ENCODE measurements at places on chromosomes 5 and 9.

GRCh38 chr5:67038817-67039603 is 157.6 kb downstream of the CD180 start:
- DNase-seq, result no peak

DNA sequence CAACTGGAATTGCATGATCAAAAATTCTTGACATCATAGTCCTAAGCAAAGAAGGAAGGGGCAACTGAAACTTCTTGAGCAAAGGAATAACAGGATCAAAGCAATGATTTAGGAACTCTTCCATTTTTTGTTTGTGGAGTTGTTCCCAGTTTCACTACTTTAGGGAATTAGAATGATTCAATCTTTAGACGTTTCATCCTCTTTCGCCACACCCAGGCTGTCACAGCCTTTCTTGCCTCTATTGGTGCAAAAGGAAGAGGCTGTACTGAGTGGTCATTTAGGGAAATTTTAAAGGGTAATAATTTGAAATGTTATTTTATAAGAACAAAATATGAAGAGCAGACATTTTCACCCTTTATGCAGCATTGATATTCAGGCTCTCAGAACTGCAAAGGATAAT is 1026.0 kb upstream of the ARRDC3 start:
- DNase-seq, result no peak

- DNase-seq, result peak; percentile 36
Observed at GRCh38 chr9:4573634-4574389, 83.5 kb downstream of the SLC1A1 start.

GRCh38 chr5:116303810-116304209 is 219.0 kb downstream of the COMMD10 start:
- DNase-seq, result peak; percentile 72

DNA sequence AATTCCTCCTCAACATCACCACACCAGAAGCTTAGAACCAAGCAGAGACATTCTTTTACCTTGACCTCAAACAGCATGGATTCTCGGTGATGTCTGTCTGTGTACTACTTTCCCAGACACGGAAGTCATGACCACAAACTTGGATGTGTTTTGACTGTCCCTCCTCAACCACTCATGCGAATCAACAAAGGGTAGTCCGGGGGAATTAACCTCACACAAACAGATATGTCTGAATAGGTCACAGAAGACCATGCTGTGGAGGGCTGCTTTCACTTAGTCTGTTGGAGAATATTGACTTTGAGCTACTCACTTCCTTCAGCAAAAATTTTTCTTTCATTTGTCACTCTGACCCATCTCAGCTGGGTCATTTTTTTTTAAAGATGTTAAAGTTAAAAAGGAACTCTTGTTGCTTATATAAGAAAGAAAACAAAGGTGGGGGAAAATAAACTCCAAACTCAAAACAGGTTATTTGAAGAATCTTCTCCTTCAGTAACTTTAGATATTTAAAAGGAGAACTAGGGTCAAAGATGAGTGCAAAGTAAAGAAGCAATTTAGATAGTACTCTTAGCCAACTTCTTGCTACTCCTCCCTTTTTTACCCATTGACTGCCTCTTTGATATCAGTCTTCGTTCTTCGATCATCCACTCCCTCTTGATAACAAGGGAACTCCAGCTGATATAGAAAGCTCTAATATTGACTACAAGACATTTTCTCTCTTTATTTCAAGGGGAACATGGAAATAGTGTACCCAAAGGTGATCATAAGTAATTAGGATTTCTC is 343.4 kb upstream of the CDH6 start:
- DNase-seq, result no peak

DNA sequence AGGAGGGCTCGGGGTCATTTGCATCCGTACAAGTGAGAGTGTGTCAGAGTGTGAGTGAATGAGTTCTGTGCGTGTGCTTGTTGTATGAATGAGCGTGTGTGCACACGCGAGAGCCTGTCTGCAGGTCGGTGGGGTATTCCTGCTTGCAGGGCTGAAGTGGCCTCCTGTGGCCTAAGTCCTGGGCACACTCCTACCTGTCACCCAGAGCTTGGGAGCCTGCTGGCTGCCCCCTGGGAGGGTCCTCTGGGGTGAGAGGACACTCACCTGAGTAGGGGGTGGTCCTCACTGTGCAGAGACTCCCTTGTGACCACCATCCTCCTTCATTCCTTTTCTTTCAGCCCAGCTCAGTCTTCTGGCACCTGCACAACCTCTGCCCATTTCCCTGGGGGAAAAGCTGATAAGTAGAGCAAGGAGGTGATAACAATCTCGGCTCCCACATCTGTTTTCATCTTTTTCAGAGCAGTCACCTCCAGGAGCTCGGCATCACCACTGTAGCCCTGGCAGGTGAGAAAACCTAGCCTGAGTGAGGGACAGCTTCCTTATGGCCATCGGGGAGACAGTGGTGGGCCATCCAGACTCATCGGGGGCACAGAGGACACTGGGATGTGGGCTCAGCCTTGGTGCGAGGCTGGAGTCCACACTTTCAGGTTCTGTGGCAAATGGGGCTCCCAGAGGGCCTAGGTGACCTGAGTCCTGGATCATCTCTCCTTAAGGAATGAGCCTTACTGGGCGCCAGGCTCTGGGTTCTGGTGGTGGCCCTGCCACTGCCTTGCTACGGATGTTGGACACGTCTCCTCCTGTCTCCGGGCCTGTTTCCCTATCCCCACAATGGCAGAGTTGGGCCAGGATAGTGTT is 38.7 kb upstream of the SYNPO start:
- no peak for DNase-seq

- DNase-seq, result no peak
Observed at GRCh38 chr5:71960195-71960594, 147.1 kb upstream of the MAP1B start.

DNA sequence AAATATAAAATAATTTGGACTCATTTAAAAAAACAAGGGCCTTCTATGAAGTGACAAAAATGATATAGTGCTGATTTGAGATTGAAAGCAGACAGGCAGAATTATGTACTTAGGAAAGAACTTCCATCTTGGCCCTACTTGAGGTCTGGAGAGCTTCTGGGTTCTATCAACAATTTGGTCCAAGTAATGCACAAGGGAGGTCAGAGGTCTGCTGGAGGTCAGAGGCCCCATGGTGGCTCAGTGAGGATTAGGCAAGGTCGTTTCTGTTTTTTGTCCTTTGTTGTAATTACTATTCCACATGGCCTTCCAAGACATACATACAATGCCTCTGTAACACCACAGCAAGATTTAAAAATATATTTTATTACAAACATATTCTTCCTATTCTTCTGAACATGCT is 37.2 kb downstream of the NUDT12 start:
- DNase-seq, result no peak

DNA sequence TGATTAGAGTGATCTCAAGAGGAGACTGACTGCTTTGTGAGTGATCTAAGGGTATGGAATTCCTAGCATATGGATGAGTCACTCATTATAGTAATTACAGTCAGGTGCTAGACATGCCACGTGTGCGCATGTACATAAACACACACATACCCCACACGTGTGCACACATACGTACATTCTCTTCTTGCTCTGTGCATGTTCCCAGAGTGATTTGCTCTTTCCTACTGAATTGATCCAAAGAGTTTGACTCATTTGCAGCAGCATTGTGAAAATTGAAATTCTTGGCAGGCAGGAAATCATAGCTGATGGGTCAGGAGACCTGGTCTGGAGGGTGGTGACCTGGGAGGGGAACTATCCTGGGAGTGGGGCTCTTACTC is 63.8 kb downstream of the ANGPTL2 start:
- no peak for DNase-seq

- DNase-seq, result no peak
Observed at GRCh38 chr9:68777070-68777763, 72.2 kb downstream of the PIP5K1B start.

- no peak for DNase-seq
Observed at GRCh38 chr5:147693233-147693632, 89.3 kb downstream of the JAKMIP2 start.

GRCh38 chr9:86079421-86079831 is 19.9 kb downstream of the GOLM1 start:
- no peak for DNase-seq

Data from NCI-H2081 treated with DMSO at 0.1 percent for 48 hours (cell line).